Activated CD4-positive, CD25-positive, alpha-beta regulatory T cell (primary cell): ENCODE measurements at places on chromosomes 13 and 19.

DNA sequence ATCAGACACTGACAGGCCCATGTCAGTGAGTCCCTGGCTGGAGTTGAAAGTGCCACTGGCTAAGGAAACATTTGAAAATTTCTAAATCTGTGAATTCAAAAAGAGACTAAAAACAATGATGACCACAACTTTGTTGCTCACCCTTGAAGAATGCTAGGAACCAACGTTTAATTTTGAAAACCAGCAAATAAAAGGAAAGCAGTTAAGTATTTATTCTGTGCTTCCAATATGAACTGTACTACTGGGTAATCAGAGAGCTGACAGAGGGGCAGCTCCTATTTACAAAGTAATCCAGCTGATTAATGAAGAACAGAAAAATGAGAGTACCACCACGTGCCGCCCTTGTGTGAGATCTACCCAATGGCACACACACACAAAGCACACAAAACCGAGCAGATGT lies 44.7 kb upstream of the LATS2 start:
- DNase-seq: no peak

DNA sequence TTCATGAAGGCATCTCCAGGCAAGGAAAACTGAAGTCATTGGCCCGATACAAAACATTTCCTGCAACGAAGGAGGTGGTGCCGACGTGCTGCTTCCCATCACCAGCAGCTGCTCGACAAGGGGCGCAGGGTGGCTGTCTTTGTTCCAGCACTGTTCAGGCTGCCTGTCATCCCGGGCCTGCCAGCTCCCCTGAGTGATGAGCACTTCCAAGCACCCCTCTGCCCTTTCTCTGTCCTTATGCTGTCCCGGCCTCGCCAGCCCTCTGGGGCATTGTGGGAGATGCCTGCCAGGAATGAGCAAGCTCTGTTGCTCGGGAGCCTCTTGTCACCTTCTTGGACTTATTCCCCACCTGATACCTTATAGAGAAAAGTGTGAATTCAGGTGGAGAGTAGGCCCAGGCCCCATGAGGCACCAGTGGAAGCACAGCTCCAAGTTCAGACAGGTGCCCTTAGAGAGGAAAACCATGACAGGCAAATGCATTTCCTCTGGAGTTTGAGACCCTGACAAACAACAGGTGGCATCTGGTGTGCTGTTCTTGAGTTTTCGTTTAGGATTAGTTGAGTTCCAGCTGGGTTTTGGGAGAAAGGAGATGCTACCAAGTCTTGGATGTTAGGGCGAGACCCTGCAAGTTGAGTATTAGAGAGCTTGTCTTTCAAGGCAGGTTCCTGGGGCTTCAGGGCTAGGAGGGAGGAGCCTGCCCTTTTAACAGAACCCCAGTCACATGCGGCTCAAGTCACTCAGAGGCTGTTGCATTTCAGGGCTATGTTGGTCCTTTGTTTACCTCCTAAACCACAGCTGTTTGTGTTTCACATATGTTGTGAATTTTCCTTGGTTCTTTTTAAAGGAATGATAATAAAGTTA lies 21.4 kb downstream of the BBC3 start:
- DNase-seq: no peak

GRCh38 chr19:1860821-1861598 lies 2.4 kb downstream of the KLF16 start:
- DNase-seq: no peak

DNA sequence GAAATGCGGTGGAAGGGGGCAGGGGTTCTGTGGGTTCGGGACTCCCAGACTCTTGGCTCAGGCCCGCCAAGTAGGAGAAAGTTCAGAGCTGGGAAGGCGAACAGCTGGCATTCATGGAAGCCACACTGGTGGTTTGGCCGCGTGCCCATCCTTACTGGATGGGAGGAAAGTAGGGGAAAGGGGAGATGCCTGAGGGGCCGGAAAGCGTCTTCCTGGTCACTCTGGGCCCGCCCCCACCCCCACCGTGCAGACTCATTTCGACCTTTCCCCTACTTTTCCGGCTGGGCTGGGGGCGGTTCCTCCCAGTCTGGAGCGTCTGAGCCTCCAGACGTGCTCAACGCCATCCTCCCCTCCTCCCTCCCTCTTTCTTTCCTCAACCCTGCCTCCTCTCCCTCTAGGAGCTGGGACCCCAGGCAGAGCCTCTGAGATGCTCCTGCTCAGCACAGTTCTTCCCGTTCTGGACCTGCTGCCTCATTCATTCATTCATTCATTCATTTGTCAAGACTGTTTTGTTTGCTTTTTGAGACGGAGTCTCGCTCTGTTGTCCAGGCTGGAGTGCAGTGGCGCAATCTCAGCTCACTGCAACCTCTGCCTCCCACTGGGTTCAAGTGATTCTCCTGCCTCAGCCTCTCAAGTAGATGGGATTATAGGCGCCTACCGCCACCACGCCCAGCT lies 3.5 kb downstream of the ANGPTL4 start:
- DNase-seq: no peak

- DNase-seq: no peak
Measured at GRCh38 chr19:40337107-40337506, 11.1 kb downstream of the C19orf47 start.

DNA sequence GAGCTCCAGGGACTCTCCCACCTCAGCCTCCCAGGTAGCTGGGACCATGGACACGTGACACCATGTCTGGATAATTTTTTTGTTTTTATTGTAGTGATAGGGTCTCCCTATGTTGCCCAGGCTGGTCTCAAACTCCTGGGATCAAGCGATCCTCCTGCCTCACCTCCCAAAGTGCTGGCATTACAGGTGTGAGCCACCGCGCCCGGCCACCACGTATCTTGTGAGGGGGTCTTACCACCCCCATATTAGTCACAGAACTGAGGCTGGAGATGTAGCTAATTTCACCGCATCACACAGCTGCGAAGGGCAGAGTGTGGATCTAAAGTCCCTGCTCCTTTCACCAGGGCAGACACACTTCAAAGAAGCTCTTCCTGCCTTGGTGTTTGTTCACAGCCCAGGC lies 211.8 kb upstream of the SOX1 start:
- no peak for DNase-seq

- no peak for DNase-seq
Measured at GRCh38 chr19:35462476-35462953, 14.5 kb downstream of the FFAR2 start.

DNA sequence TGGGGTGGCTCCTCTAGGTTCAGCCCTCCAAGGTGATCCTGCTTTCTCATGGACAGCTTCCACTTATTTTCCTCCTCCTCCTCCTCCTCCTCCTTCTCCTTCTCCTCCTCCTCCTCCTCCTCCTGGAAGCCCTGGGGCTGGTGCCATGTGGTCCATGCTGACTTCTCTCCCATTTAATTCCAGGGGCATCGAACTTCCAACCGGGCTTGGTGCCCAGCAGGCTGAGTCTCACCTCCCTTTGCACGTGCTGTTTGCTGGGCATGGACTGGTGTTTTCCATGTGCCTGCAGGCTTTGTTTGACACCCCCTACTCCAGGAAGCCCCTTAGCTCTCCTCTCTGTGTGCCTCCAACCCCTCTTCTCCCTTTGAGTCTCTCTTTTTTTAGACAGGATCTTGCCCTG lies 3.7 kb downstream of the MAST3 start:
- DNase-seq: no peak

GRCh38 chr19:6861683-6862286 lies 25.6 kb upstream of the ADGRE1 start:
- DNase-seq: no peak

- no peak for DNase-seq
Measured at GRCh38 chr13:31011901-31012654, 79.6 kb downstream of the TEX26 start.

GRCh38 chr19:40907968-40908735 lies 26.1 kb upstream of the CYP2A7 start:
- peak; percentile 21 for DNase-seq

GRCh38 chr19:56538254-56538760 lies 441 bp upstream of the ZFP28 start:
- DNase-seq: peak; percentile 75

DNA sequence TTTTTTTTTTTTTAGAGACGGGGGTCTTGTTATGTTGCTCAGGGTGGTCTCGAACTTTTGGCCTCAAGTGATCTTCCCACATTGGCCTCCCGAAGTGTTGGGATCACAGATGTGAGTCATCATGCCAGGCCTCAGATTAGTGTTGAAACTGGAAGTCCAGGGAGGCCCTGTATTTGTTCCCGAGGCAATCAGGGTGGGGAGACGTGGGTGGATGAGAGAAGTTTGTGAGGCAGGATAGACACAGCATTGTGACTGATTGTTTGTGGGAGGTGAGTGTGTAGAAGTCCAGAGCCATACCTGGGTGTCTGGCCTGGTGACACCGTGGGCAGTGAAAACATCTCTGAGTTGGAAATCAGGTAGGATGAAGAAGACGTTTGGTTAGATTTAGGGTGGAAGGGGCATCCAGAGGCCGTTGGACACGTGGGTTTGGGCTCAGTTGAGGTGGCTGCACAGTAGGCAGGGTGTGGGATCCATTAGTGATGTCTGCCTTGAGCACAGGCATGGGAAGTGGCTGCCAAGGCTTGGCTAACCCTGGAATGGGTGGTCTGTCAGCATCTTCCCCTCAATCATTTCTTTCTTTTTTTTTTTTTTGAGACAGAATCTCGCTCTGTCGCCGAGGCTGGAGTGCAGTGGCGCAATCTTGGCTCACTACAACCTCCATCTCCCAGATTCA lies 12.4 kb downstream of the RTN2 start:
- no peak for DNase-seq

DNA sequence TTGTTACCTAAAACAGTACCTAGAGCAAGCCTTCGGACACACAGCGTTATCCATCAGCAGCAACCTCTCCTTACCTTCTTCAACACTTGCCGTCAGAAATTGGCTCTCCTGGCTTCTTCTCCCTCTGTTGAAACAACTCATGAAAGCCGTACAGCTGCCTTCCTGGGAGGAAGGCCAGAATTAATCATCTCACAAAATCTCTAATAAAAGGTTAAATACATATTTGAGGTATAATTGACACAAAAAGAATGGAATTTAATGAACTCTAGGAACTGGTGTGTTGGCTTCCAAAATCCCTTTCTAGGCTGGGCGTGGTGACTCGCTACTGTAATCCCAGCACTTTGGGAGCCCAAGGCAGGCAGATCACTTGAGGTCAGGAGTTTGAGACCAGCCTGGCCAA lies 37.3 kb upstream of the GTF2F2 start:
- no peak for DNase-seq

GRCh38 chr19:48735031-48735615 lies 5.3 kb downstream of the RASIP1 start:
- no peak for DNase-seq

GRCh38 chr19:37988758-37989635 lies 82.0 kb downstream of the SIPA1L3 start:
- DNase-seq: no peak

GRCh38 chr19:42427313-42427712 lies at the start of gene LIPE:
TSS of gene LIPE (minus strand) at chr19:42427388. CDS start at chr19:42427149, 239 bp downstream.
- no peak for DNase-seq

DNA sequence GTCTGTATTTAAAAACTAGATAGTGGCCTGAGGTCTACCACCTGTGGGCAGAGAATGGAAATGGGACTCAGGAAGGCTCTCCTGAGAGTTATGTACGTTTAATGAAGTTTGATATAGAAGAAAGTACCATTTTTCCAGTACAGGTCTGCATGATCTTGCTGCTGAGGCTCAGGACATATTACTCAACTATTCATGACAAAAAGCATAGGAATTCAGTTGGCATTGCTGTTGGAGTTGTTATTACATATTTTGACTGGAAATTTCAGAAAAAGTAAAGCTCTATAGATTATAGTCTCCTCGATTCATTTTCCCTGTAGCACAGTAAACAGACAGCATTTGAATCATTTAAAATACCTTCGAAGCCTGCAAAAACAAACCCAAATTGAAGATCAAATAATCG lies 469.8 kb downstream of the DCT start:
- DNase-seq: no peak

- no peak for DNase-seq
Measured at GRCh38 chr19:37969695-37970094, 62.7 kb downstream of the SIPA1L3 start.

- no peak for DNase-seq
Measured at GRCh38 chr19:49422407-49423070, 702 bp downstream of the PTH2 start.

GRCh38 chr13:77386046-77386445 lies 59.2 kb upstream of the MYCBP2 start:
- DNase-seq: no peak

GRCh38 chr19:21328885-21329605 lies at the start of gene ZNF708:
TSS of gene ZNF708 (minus strand) at chr19:21329410. CDS start at chr19:21329212, 198 bp downstream.
- peak; percentile 47 for DNase-seq

GRCh38 chr19:41537789-41538188 lies 38.2 kb upstream of the CEACAM21 start:
- no peak for DNase-seq

GRCh38 chr13:106145997-106146864 lies 389.2 kb downstream of the EFNB2 start:
- no peak for DNase-seq

- DNase-seq: no peak
Measured at GRCh38 chr13:97214921-97215320, 7.2 kb upstream of the MBNL2 start.

GRCh38 chr19:41866284-41866683 lies 6.2 kb downstream of the RPS19 start:
- DNase-seq: no peak

DNA sequence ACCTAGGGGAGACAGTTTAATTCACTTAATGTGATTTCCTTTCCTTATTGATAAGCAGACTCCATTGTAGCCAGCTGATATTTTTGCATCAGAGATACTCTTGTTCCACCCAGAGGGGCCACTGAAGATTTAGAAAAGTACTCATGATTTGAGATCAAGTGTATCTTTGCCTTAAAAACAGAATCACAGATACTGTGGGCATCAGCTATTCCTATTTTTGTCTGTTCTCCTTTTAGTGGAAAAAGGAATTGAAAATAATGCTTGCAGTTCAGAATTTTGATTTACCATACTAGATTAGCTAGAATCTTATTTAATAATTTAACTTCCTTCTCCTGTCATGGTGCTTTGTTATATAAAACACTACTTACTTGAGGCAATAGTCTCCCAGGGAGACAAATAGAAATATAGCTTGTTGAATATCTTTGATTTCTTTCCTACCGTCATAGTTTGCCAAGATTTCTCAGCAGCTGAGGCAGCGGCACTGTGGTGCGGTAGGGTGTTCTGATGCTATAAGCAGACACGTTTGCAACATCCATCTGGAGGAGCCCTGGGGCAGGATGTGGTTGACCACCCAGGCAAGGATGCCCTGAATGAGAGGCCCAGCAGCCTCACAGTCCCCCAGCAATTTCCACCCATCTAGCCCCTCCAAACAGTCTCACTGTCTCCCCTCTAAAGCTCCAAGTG lies 47.0 kb upstream of the RAP2A start:
- no peak for DNase-seq

DNA sequence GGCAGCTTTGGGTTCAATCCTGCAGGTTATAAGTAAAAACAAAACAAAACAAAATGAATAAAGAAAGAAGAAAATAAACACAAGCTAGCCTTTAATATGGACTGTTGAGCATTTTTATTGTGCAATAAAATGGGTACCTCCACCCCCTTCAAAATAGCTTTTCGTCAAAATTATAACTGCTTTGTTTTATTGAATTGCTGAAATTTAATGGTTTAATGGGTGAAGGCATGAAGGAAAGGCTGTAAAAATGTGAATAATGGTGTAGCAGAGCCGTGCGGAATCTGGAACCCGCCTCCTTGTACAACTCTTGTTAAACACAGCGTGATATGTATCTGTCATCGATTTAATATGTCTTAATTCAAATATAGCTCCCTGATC lies 2.2 kb upstream of the ZIC5 start:
- DNase-seq: no peak
